Bronchial smooth muscle cell (primary cell): ENCODE measurements at places on chromosomes 13 and 19. TPM values are rescaled to one million over a fixed set of nuclear protein-coding genes. Genes with fewer than 3 reads are reported as not detected.

IGFLR1 gene
- total RNA-seq: 0.32 and 0.77 TPM in 2 replicates

ZNF708 gene
- 3.7 and 4.6 TPM in 2 replicates for total RNA-seq

ZNF98 gene
- not detected in 2 replicates for total RNA-seq

KLK10 gene
- not detected in 2 replicates for total RNA-seq

RNF113B gene
- not detected in 2 replicates for total RNA-seq

SPRED3 gene
- total RNA-seq: 0.69 and 2.0 TPM in 2 replicates

ATP1A3 gene
- total RNA-seq: under 0.01 TPM in 1 of 2 replicates, not detected in the other

ADGRE3 gene
- total RNA-seq: not detected in 2 replicates

UBXN6 gene
- total RNA-seq: 138 and 176 TPM in 2 replicates
